ENCODE measurements at places on chromosomes 12 and 14.

DNA sequence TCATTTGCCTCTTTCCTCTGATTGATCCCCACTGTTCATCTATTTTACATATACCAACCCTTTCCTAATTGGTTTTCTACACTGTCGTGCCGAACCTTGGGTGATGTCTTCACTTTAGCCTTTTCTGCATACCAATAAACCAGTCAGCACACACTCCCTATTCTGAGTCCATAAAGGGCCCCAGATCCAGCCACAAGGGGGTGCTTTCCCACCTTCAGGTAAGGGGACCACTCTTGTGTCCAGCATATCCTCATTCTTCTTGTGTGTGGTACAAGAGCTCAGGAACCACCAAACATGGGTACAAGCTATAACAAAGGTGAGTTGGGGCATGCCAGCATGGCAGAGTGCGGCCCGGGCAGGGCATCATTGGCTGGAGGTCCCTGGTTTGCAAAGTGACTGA lies 859.8 kb downstream of the FSCB start:
- DNase-seq: no peak

DNA sequence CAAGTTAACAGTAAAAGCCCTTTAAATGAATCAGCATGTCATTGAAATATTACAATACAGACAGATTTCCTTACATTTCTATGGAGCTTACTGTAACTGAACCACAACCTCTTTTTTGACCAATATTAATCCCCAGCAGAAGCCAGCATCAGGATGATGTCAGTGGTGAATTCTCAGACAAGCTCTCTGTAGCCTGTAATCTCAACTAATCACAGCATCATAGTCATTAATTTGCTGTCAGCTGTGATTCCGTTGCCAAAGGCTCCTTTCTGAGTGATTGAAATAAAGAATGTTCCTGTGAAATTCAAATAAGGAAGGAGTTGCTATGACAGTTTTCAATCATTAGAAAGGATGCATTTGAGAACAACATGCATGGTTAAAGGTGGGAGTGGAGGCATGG lies 323.1 kb downstream of the PDZRN4 start:
- no peak for DNase-seq

DNA sequence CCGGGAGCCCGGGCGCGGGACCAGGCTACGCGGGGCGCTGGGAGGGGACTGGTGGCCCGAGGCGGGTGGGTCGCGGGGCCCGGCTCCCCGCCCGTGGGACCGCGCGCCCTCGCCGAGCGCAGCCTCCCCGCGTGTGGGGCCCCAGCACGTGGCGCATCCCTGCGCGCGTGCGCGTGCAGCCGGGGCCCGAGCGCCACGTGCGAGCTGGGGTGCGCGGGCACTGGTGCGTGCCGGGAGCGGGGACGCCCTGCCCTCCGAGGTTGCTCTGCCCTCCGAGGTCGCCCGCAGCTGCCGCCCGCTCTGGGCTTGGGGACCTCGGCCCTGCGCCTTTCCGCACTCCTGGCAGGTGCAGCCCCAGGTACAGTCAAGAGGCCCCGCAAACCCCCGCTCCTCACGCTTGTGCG lies 365 bp upstream of the CCDC88C start:
- DNase-seq: no peak

DNA sequence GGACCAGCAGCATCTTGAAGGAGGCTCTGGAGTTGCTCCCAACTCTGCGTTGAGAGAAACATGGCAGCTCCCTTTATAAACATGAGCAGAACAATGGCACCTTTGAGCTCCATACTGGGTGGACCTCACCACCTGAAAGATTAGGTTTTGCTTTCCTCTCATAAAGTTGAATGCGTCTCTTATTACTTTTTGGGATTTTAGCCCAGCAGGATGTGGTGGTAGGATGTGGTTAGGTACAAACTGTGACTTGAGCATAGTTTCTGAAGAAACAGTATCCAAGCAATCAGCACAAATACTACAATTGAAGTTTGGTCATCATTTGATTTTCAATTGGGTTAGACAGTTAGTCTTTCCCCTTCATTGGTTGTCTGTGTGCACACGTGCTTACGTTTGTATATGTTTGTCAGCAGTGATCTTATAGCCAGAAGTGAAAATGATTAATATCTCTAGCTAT lies at the start of gene PRR4:
Gene PRR4, minus strand, starts transcription at position 51 of the 454 bp plus-strand sequence. Its CDS starts 38 bp downstream, at position 13.
- no peak for DNase-seq

- no peak for DNase-seq
These were observed 87.3 kb downstream of the SUDS3 start for GRCh38 chr12:118463677-118464076.

GRCh38 chr12:12560587-12561370 lies 1.9 kb downstream of the DUSP16 start:
- DNase-seq: no peak

- no peak for DNase-seq
These were observed 24.4 kb downstream of the CD9 start for GRCh38 chr12:6224550-6224949.

DNA sequence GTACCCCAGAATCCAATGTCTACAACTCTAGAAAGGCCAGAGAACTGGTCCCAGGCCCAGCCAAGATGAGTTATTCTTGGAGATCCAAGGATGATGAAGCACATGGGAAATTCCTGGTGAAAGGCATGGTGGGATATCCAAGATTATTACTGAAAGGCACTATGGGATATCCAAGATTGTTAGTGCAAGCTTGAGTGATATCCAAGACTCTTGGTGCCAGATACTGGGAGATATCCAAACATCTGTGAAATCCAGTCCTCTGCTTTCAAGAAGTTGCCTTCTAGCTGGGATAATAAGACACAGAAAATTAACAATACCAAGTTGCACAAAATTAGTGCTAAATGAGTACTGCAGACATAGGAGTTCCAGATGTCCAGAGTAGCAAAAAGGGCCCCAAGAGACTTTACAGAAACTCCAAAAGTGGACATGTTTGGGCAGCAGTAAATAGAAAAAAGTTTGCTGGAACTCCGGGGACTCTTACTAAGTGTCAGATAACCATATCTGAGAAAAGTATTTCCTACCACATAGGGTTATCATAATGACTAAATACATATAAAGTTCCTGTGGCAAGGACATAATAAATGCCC lies 34.6 kb downstream of the PHLDA1 start:
- DNase-seq: no peak

- DNase-seq: peak; percentile 77
These were observed at the start of gene AKAP5 for GRCh38 chr14:64465191-64465822. AKAP5 (plus strand) TSS chr14:64465499; CDS start chr14:64468395, 2,896 bp downstream.

DNA sequence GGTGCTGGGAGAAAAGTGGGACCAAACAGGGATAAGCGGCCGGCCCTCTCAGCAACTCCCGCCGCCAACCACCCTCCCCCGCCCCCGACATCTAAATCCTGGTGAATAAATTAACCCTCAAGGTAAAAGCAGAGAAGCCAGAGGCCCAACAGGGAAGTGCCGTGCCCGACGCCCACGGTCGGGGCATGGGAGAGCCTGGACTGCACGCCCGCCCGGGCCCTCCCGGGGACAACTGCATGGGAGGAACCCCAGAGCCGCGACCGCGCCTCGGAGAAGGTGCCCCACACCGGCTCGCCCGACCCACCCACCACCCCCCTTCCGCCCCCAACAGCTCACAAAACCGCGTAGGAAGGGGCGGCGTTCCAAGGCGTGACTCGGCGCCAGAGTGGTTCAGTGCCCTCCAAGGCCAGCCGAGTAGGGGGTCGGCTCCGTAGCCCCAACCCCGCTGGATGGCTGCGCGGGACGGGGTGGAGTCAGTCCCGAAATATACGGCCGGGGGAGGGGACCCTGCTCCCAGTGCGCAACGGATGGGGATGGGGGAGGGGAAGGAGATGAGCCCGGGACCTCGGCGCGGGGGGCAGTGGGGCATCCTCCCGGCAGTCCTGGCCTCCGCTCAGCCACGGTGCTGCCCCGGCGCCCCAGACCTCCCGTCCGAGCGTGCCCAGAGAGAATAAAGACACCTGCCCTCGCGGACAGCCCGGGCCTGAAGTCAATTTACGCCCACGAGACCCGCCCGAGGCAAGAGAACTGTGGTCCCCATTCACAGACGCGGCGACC lies 732 bp downstream of the SLC25A29 start:
- peak; percentile 62 for DNase-seq

GRCh38 chr14:35499180-35499579 lies 34.8 kb upstream of the INSM2 start:
- DNase-seq: no peak

DNA sequence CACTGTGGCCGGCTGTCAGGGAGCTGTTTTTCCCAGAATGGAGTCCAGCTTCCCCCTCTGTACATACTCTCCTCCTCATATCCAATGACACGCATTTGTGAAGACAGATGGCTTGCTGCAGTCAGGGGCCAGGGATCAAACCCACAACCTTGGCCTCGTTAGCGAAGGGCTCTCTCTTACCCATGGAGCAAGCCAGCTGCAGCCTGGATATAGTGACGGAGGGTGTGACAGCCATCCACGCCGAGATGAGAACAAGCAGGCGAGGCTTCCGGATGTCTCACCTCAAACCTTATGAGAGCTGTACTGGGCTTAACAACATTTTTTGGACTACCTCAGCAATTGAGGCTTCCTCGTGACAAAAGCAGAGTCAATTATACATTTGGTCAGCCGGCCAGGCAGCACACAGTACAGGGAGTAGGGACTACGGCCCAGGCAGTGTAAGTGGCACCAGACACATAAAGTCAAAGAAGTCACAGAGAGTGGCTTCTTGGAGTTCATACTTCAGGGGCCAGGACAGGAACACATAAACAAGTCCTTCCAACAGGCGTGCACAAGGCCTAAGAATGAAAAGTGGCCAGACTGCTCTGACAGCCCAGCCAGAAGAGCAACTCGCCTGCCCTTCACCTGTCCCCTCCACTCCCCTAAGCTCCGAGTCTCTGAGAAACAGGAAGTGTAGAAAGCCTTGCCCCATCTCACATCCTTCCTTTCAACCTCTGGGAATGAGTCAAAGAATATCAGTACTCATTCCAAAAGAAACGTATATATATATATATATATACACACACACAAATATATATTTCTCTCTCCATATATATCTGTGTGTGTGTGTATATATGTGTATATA lies 115.1 kb downstream of the TTC7B start:
- DNase-seq: no peak

DNA sequence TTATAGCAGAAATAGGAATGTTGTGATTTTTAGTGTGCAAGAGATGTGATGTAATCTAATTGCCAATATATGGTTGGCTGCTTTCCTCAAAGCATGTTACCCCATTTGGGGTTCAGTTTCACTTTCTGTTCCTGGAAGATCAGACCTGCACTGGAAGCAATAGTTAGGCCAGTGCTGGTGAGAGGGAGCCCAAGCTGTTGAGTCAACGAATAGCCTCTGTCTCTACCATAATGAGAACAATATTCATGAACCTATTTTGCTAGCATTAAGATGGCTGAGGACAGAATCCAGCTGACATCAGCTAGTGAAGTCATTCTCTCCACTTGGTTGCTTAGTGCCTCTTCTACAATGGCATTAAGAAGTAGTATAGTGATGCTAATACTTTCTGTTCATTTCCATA lies 379.9 kb upstream of the DCN start:
- DNase-seq: no peak

GRCh38 chr12:116091579-116091978 lies 185.9 kb downstream of the MED13L start:
- DNase-seq: no peak

GRCh38 chr12:54126696-54127537 lies 61.9 kb downstream of the SMUG1 start:
- DNase-seq: peak; percentile 73

- no peak for DNase-seq
These were observed 8.4 kb downstream of the ARHGEF25 start for GRCh38 chr12:57619434-57620244.

DNA sequence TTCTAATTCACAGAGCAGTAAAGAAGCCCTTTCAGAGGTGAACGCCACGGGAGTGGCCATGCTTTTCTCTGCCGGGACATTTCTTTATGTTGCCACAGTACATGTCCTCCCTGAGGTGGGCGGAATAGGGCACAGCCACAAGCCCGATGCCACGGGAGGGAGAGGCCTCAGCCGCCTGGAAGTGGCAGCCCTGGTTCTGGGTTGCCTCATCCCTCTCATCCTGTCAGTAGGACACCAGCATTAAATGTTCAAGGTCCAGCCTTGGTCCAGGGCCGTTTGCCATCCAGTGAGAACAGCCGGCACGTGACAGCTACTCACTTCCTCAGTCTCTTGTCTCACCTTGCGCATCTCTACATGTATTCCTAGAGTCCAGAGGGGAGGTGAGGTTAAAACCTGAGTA lies 26.2 kb upstream of the PLEKHD1 start:
- DNase-seq: no peak

DNA sequence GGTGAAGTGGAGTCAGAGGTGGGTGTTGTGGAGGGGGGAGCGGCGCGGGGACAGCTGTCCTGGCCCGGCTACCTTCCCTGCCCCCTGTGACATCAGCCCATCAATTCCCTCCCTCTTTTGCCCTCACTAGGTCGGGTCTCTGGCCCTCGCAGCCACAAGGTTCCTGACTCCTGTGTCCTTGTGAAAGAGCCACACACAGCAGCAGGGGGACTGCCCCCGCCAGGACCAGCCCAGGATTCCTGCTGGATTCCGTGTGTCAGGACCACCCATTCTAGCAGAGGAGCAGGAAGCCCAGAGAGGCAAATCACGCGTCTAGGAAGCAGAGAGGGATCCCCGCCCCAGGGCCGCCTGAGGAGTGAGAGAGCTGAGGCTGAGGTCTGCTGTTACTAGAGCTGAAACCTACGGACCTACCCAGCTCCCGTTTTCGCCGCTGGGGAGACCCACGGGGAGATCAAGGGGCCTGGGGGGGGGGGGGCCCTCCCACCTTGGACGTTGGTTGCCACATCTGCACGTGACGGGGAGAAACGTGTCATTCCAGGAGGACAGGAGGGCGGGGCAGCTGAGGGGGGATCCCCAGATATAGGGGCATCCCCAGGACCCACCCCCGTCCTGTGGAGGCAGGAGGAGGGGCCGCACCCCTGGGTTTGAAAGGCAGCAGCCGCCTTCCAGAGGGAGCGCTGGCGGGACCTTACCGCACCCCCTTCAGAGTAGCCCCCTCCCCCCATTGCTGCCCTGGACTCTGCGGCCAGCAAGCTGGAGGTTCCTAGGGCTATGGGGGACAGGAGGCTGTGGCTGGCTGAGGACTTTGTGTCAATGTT lies 12.5 kb upstream of the INF2 start:
- DNase-seq: peak; percentile 49

DNA sequence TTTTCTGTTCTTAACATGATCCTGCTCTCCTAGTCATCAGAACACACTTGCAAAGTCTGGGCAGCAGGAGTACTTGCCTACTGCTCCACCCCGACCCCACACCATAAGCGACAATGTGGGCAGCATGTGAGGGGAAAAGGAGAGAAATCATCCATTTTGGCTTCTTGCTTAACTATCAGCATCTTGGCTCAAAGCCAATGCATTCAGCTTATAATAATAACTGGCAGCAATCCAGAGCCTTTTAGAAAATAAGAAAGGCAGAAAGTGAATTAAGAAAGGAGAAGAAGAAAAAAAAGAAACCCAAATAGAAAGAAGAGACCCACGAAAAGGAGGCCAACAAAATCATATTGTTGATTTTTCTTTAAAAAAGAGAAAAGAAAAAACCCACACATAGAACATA lies 930.8 kb downstream of the BCL11B start:
- DNase-seq: no peak

GRCh38 chr12:132197581-132198354 lies 53.5 kb downstream of the NOC4L start:
- peak; percentile 59 for DNase-seq

All from left ventricle myocardium superior (tissue), 1 donor.